ENCODE measurements at places on chromosomes 2 and 18. TPM values are rescaled to one million over a fixed set of nuclear protein-coding genes. Genes with fewer than 3 reads are reported as not detected.

The TBR1 gene
- polyA plus RNA-seq: 0.02 TPM

DNA sequence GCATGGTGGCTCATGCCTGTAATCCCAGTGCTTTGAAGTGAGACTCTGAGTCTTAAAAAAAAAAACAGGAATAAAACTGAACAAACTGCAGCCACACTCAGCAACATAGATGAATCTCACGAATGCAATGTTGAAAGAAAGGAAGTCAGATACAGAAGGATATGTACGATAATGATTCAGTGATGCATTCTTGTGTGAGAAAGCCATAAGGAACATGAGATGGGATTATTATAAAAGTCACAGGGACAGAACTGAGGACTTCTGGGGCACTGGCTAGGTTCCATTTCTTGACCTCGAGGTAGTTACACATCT, 56.9 kb upstream of the SMAD2 start:
- no peaks in the 10 kb centered on the region for H3K36me3 ChIP-seq
- H3K27me3 ChIP-seq: no peaks in the 10 kb centered on the region
- H3K27ac ChIP-seq: no peak overlapping the region
- H3K4me3 ChIP-seq: no peak overlapping the region
- no peak for DNase-seq

DNA sequence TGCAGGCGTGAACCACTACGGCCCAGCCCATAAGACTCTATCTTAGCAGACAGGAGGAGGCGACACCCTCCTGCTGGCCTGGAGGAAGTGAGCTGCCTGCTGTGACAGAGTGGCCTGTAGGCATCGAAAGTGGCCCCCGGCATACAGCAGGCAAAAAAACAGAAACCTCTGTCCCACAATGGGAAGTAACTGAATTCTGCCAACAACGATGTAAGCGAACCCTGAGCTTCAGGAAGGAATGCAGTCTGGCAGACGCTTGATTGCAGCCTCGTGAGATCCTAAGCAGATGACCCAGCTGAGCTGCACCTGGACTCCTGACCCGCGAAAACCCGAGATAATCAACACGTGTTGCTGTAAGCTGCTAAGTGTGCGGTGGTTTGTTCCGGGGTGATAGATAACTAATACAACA, 13.6 kb downstream of the MRO start:
- no peaks in the 10 kb centered on the region for H3K4me1 ChIP-seq
- no peak overlapping the region for H3K27ac ChIP-seq
- H3K27me3 ChIP-seq: no peaks in the 10 kb centered on the region
- no peaks in the 10 kb centered on the region for H3K36me3 ChIP-seq
- DNase-seq: no peak

- H3K4me1 ChIP-seq: no peaks in the 10 kb centered on the region
- H3K4me3 ChIP-seq: no peak overlapping the region
- DNase-seq: no peak
Measured at GRCh38 chr2:16755442-16755841, 89.8 kb upstream of the CYRIA start.
